Kidney glomerular epithelial cell (primary cell): ENCODE measurements at places on chromosomes 2 and 18.
A peak's percentile ranks its signal among the peaks of the same experiment; 100 is the strongest.

GRCh38 chr2:109331896-109332848 is 203.2 kb downstream of the SH3RF3 start:
- DNase-seq: peak; percentile 70

DNA sequence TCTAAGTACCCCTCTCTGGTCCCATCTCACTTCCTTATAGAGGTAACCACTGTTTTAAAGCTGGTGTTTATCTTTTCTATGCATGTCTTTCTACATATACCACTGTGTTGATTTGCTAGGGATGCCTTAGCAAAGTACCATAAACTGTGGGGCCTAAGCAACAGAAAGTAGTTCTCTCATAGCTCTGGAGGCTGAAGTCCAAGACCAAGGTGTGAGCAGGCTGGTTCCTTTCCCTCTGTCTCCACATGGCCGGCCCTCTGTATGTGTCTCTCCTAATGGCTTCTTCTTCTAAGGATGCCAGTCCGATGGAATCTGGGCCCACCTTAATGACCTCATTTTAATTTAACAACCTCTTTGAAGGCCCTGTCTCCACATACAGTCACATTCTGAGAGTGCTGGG is 40.8 kb upstream of the ROCK2 start:
- DNase-seq: no peak

DNA sequence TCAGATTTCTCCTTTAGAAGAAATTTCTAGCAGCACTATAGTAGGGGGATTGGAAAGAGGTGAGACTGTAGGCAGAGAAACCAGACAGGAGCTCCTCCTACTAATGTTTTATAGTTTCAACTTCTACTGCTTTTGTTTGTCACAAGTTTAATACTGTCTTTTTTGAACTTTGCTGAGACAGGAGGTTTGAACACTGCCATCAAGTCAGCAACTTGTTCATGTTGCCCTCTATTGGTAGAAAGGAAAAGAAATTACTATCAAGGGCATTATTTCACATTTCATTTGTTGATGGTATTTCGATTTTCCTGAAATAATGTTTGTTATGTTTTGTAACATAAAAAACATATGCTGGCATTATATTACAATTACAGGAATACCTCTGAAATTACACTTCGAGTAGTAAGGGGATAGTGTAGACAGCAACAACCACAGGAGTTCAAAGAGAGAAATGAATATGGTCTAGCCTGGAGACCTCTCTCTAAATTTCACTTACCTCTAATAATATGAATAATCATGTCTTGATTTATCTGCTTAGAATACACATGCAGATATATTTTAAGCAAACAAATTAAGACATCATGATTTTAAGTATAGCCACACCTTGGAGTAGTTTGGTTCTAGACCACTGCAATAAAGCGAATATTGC is 12.4 kb upstream of the CCDC88A start:
- DNase-seq: peak; percentile 65

GRCh38 chr18:58624011-58624410 is 4.9 kb downstream of the ALPK2 start:
- DNase-seq: no peak

- no peak for DNase-seq
Measured at GRCh38 chr18:9182852-9183399, 46.3 kb downstream of the ANKRD12 start.
